ENCODE measurements at places on chromosomes 12 and 14.

- DNase-seq = no peak
Measured at GRCh38 chr12:88362439-88362838, 217.8 kb downstream of the KITLG start.

GRCh38 chr12:75481774-75482173 lies 1.2 kb downstream of the GLIPR1 start:
- DNase-seq = no peak

DNA sequence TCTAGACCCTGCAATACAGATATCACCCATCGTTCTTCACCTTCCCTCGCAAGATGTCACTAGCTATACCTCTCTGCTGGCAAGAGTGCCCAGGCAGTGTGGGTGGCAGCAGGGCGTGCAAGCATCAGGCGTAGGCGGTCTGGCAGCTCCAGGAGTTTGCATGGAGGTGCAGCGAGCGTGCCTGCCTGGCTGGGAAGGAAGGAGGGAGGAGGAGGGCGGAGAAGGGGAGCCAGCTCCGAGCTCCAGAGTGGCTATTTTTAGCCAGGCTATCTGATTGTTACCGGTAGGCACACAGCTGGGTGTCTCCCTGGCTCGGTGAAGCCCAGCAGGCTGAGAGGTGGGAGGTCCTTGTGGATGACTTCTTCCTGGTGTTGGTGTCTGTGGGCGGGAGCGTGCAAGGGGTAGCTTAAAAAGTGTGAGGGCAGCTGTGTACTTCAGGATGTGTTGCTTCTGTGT lies 6.2 kb downstream of the FOXJ2 start:
- no peak for DNase-seq

GRCh38 chr14:52876311-52876710 lies 74.5 kb downstream of the FERMT2 start:
- no peak for DNase-seq

DNA sequence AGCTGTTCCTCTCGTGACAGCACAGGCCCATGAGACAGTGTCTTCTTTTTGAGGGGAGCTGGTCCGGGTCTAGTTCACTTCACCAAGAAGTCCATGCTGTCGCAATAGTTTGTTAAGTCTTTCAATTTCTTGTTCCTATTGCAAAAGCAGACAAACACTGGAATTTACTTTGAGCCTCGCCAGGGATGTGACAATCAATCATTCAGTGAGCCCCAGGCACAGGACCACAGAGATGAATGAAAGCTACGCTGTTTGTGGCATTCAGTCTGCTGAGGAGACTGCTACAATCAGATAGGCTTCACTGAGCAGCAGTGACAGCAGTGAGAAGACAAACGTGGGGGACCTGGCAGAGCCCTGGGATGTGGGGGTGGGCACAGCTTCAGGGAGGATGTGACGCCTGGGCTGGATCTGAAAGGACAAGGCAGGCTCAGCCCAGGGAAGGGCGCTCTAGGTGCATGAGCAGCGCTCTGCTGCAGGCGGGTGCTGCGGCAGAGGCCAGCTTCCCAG lies 35.5 kb downstream of the TCTN1 start:
- DNase-seq = no peak

DNA sequence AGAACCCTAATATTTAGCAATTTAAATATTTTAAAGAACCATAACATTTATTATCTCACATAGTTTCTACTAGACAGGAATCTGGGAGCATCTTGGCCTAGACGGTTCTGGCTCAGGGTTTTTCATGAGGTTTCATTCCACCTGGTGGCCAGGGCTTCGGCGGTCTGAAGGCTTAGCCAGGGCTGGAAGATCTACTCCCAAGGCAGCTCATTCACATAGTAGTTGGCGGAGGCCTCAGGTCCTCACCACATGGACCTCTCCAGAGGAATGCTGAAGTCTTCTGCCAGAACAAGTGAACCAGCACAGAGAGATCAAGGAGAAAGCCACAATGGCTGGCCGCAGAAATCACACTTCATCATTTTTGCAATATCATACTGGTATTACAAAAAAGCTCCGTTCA lies 68.2 kb downstream of the SINHCAF start:
- no peak for DNase-seq

GRCh38 chr12:48175613-48176416 lies 7.6 kb upstream of the CCDC184 start:
- no peak for DNase-seq
